Endothelial cell of umbilical vein (primary cell): ENCODE measurements at places on chromosomes 13 and 19. TPM values are rescaled to one million over a fixed set of nuclear protein-coding genes. Genes with fewer than 3 reads are reported as not detected.

SOX1 gene
- not detected in 2 replicates for total RNA-seq

SLC10A2 gene
- not detected in 2 replicates for total RNA-seq

GRCh38 chr19:46878613-46879375, 18.0 kb downstream of the ARHGAP35 start:
- H3K27me3 ChIP-seq, result no peaks in the 10 kb centered on the region
- no peaks in the 10 kb centered on the region for H3K36me3 ChIP-seq
- no peak overlapping the region for H3K4me3 ChIP-seq
- H3K27ac ChIP-seq, result peak overlapping the region; percentile 5
- H3K4me1 ChIP-seq, result peaks cover 15% of the 10 kb centered on the region

DNA sequence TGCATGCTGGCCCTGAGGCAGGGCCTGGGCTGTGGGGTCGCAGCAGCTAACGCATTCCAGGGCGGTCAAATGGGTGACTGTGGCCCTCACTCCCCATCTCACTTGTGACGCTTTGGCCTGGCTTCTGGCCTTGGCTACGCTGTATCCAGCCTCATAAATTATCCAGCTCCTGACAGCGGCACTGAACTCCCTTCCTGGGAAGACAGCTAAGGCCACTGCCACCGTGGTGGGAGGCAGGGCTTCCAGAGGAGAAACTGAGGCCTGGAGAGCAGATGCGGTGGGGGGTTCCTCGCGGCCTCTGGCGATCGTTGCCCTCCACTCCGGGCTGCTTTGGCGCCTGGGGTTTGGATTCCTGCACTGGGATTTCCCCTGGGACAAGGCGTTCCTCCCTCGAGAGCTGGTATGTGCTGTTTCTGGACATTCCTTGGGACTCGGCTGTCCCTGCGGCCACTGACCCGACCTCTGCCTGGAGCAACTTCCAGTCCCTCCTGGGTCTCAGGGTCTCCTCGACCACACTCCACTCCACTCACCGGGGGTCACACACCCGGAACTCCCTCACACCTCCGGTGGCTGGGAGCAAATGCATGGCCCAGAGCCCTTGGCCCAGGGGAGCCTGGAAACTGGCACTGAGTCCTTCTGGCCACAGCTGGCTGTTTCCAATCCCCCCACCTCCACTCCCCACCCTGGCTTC, 3.4 kb downstream of the TBXA2R start:
- no peak overlapping the region for H3K4me3 ChIP-seq
- no peaks in the 10 kb centered on the region for H3K27me3 ChIP-seq
- H3K4me1 ChIP-seq, result peaks cover 15% of the 10 kb centered on the region
- no peaks in the 10 kb centered on the region for H3K36me3 ChIP-seq
- no peak for DNase-seq
- H3K27ac ChIP-seq, result no peak overlapping the region

GRCh38 chr19:31517224-31518180, 168.3 kb upstream of the TSHZ3 start:
- no peak overlapping the region for H3K4me3 ChIP-seq
- no peaks in the 10 kb centered on the region for H3K4me1 ChIP-seq
- no peaks in the 10 kb centered on the region for H3K27me3 ChIP-seq
- no peaks in the 10 kb centered on the region for H3K36me3 ChIP-seq
- no peak for DNase-seq

GRCh38 chr19:49685845-49686332, 3.5 kb upstream of the ADM5 start:
- H3K4me1 ChIP-seq, result peaks cover 37% of the 10 kb centered on the region
- no peak overlapping the region for H3K4me3 ChIP-seq
- H3K27ac ChIP-seq, result no peak overlapping the region
- H3K27me3 ChIP-seq, result no peaks in the 10 kb centered on the region

DNA sequence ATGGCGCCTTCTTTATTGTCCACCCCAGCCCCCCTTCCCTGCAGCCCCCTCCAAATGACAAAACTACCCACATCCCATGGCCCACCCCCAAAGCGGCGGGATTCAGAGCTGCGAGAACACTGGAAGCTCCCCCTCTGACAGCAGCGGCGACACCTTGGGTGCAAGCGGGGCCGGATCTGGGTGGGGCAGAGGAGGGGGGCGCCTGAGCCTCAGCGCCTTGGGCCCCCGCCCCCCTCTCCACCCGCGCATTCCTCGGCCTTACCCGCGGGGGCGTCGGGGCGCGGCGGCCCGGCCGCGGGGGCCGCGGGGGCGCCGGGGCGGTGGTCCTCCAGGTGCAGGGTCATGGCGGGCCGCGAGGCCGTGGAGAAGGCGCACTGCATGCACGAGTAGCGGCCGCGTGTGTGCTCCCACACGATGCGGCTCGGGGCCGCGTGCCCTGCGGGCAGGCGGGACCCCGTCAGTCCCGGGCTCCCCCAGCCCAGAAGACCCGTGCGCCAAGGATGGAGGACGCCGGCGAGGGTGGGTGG, 3.3 kb downstream of the ZNF414 start:
- DNase-seq, result no peak
- H3K27ac ChIP-seq, result no peak overlapping the region
- H3K36me3 ChIP-seq, result no peaks in the 10 kb centered on the region
- H3K4me1 ChIP-seq, result peaks cover 18% of the 10 kb centered on the region

GRCh38 chr19:55487924-55488687, at the start of gene SSC5D:
Gene SSC5D, plus strand, starts transcription at chr19:55488436. Its CDS starts 154 bp downstream, at chr19:55488590.
- no peaks in the 10 kb centered on the region for H3K27me3 ChIP-seq
- H3K4me1 ChIP-seq, result peaks cover 34% of the 10 kb centered on the region
- H3K4me3 ChIP-seq, result peak within 1 kb of the TSS; percentile 20
- DNase-seq, result no peak
- H3K36me3 ChIP-seq, result peaks cover 3% of the 10 kb centered on the region

DNA sequence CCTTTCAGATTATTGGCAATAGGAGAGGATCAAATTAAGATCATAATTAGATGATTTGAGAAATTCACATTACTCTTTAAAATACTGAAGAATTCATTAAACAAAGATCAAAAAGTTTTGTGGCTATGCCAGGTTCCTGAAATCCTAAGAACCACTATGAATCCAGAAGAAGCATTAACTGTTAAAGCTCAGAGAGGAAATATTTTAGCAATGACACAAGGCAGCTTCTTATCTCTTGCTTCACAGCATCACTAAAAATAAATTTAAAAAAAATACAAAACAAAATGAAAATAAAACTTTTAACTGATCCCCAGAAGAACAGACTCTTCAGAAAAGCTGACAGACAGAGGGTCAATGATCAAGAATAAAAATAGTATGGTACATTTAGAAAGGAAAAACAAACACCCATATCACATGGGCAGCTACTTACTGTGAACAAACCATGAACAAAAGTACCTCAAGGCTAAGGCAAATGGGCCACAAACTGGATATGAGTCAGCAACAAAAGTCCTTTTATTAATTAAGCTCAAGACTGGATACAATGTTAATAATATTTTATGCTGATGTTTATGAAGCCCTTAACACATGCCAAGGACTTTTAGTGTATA, 19.6 kb downstream of the RNF6 start:
- H3K27ac ChIP-seq, result no peak overlapping the region
- DNase-seq, result peak; percentile 44
- H3K27me3 ChIP-seq, result no peaks in the 10 kb centered on the region
- H3K36me3 ChIP-seq, result no peaks in the 10 kb centered on the region

- no peak overlapping the region for H3K4me3 ChIP-seq
- no peak overlapping the region for H3K27ac ChIP-seq
- no peaks in the 10 kb centered on the region for H3K36me3 ChIP-seq
- H3K27me3 ChIP-seq, result peaks cover 21% of the 10 kb centered on the region
Measured at GRCh38 chr19:43818500-43818899, 8.6 kb upstream of the ZNF283 start.

- no peaks in the 10 kb centered on the region for H3K4me1 ChIP-seq
- H3K36me3 ChIP-seq, result no peaks in the 10 kb centered on the region
- no peak overlapping the region for H3K4me3 ChIP-seq
- no peaks in the 10 kb centered on the region for H3K27me3 ChIP-seq
- no peak for DNase-seq
Measured at GRCh38 chr19:29372921-29373797, 152.6 kb upstream of the VSTM2B start.
